Muscle of arm (tissue), 14 donors: ENCODE measurements at places on chromosomes 5 and 9. TPM values are rescaled to one million over a fixed set of nuclear protein-coding genes. Genes with fewer than 3 reads are reported as not detected.

The ZNF879 gene
- polyA plus RNA-seq, result 4.6 TPM

DNA sequence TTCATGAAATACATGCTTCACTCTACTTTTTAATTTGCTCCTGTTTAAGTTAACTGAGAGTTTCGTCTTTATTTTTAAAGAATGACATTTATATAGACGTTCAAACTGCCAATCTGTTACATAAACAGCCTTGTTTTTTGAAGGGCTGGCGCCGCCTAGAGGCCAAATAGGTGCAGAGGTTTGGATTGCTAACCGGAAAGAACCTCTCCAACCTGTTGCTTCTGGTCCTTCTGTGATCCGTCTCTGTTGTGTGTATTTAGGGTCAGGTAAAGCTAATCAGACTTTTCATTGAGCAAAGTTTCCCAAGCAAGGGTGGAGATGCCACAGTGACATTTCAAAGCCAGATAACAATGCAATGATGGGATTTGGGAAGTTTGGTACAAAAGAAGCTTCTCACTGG lies 39.5 kb upstream of the GLIS3 start:
- peak; percentile 71 for DNase-seq

- DNase-seq, result no peak
Measured at GRCh38 chr9:4797854-4798150, 5.1 kb downstream of the RCL1 start.

GRCh38 chr5:173496129-173496882 lies 120.1 kb downstream of the BOD1 start:
- no peak for DNase-seq

The PHF19 gene
- polyA plus RNA-seq, result 31.2 TPM

GRCh38 chr9:77896938-77897667 lies 134.5 kb downstream of the GNAQ start:
- DNase-seq, result no peak
